Osteoblast (primary cell): ENCODE measurements at places on chromosomes 7 and 10. TPM values are rescaled to one million over a fixed set of nuclear protein-coding genes. Genes with fewer than 3 reads are reported as not detected.
A peak's percentile ranks its signal among the peaks of the same experiment; 100 is the strongest.

The NXPH1 gene
- total RNA-seq = not detected in 2 replicates

The MTERF1 gene
- 13.0 and 13.6 TPM in 2 replicates for total RNA-seq

The HOXA9 gene
- total RNA-seq = 15.3 and 19.5 TPM in 2 replicates

The PRTFDC1 gene
- 5.1 and 5.3 TPM in 2 replicates for total RNA-seq

The OPN4 gene
- not detected in 2 replicates for total RNA-seq

- no peak overlapping the region for H3K4me3 ChIP-seq
- no peaks in the 10 kb centered on the region for H3K36me3 ChIP-seq
- no peaks in the 10 kb centered on the region for H3K27me3 ChIP-seq
- H3K27ac ChIP-seq = no peak overlapping the region
Observed at GRCh38 chr7:113338071-113338696, 219.8 kb upstream of the SMIM30 start.

DNA sequence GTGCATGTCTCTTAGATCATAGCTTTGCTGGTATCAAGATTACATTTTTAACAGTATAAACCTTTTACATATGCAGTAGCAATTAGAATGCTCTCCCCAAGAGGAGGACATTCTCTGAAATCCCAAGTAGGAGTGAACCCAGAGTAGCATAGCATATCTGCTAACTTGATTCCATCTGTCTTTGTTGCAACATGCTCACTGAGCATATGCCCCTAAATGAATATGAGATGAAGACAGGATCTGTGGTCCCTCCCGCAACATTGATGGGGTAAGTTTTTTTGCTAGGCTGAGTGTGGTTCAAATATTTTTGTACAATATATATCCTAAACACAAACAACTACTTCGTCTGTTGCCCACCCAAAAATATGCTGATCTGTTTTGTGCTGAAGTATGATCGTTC lies 534.2 kb upstream of the C7orf33 start:
- no peak overlapping the region for H3K4me3 ChIP-seq
- no peak for DNase-seq
- no peak overlapping the region for H3K27ac ChIP-seq
- no peaks in the 10 kb centered on the region for H3K27me3 ChIP-seq
- no peaks in the 10 kb centered on the region for H3K4me1 ChIP-seq

DNA sequence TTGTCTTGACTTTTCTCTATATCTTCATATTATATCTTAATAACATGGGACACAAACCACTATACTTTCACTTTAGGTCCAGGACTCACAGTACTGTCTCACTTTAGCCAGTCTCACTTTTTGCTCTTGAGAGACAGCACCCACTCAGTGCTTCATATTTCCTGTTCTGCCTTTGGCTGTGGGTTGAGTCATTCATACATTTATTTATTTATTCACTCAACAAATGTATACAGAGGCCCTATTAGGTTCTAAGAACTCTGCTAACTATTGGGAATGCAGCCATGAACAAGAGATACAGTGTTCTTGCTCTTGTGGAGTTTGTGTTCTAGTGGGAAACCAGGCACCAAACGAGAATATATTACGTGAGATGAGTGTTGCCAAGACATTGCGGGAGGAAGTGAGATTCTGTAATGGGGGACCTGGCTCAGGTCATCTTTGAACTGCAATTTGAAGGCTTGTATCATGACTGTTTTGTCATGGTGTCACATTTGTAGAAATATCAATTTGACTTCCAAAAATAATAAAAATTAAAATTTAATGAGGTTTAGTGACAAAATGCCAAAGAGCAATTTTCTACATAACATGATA lies 190.1 kb downstream of the SDHAF3 start:
- no peak overlapping the region for H3K27ac ChIP-seq
- no peak for DNase-seq
- H3K27me3 ChIP-seq = no peaks in the 10 kb centered on the region
- no peaks in the 10 kb centered on the region for H3K4me1 ChIP-seq

- H3K36me3 ChIP-seq = no peaks in the 10 kb centered on the region
- DNase-seq = no peak
- no peaks in the 10 kb centered on the region for H3K4me1 ChIP-seq
- H3K27me3 ChIP-seq = no peaks in the 10 kb centered on the region
Observed at GRCh38 chr10:110263164-110263563, 41.6 kb downstream of the SMNDC1 start.

DNA sequence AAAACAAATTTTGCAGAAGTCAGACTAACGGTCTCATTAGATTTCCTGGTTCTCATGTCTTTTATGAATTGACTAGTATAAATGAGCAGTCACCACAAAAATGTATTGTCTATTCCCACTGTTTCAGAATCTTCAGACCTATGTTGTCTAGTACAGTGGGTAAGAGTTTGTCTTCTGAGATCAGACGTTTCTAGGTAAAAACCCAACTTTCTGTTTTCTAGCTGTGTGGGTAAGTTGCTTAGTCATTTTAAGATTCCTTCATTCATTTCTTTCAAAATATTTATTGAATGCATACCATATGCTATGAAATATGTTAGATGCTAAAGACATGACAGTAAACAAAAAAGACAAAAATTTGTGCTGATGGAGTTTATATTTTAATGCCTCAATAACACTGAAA lies 156.3 kb downstream of the POLR1F start:
- H3K4me1 ChIP-seq = no peaks in the 10 kb centered on the region
- no peak overlapping the region for H3K27ac ChIP-seq
- no peak overlapping the region for H3K4me3 ChIP-seq

- H3K27ac ChIP-seq = peak overlapping the region; percentile 50
- H3K27me3 ChIP-seq = no peaks in the 10 kb centered on the region
- H3K4me3 ChIP-seq = no peak overlapping the region
- peaks cover 39% of the 10 kb centered on the region for H3K4me1 ChIP-seq
Observed at GRCh38 chr7:41688012-41688625, 14.8 kb downstream of the INHBA start.
